ENCODE measurements at places on chromosomes 11 and 22.

- H3K27ac ChIP-seq, result no peak overlapping the region
- H3K4me3 ChIP-seq, result no peak overlapping the region
- no peaks in the 10 kb centered on the region for H3K36me3 ChIP-seq
- no peak for DNase-seq
- H3K4me1 ChIP-seq, result no peaks in the 10 kb centered on the region
These were observed 13.1 kb downstream of the TREH start for GRCh38 chr11:118666371-118666770.

DNA sequence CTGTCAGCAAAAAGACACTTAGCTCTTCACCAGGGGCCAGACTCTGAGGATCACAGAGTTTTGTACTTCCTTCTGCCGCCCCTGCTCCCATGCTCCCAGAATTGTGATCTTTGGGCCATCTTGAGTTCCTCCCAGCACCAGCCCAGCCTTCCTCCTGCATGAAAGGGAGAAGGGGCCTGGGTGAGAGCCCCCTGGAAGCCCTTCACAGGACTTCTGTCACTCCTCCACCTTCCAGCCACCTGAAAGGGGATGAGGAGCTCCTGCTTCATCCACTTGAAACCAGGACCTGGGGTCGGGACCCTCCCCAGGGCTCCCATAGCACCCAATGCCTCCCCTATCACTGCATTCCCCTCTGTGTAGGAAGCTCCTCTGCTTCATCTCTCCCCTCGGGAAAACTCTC, 174.2 kb downstream of the BUD13 start:
- no peaks in the 10 kb centered on the region for H3K4me1 ChIP-seq
- no peak overlapping the region for H3K4me3 ChIP-seq
- no peaks in the 10 kb centered on the region for H3K36me3 ChIP-seq
- DNase-seq, result no peak

DNA sequence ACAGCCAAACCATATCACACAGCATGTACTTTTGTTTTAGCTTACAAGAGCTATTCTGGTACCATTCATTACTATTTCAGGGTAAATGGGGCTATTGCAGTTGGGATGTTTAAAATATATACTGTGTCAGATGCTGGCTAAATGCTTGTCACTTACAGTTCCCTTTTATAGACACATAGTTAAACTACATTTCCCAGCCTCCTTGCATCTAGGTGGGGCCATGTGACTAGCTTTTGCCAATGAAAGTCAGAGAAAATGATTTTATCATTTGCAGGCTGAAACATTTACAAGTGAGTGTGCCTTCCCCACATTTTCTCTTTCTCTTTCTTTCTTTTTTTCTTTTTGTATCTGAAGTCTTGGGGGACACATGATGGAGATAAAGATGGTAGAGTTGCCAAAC, 7.8 kb upstream of the IFTAP start:
- no peak overlapping the region for H3K4me3 ChIP-seq
- H3K4me1 ChIP-seq, result no peaks in the 10 kb centered on the region
- peaks cover 10% of the 10 kb centered on the region for H3K27me3 ChIP-seq
- DNase-seq, result no peak
- H3K36me3 ChIP-seq, result no peaks in the 10 kb centered on the region

GRCh38 chr11:12288212-12288930, 89.0 kb upstream of the PARVA start:
- H3K4me1 ChIP-seq, result peaks cover 43% of the 10 kb centered on the region
- peak overlapping the region; percentile 76 for H3K27ac ChIP-seq
- peak; percentile 55 for DNase-seq
- H3K36me3 ChIP-seq, result no peaks in the 10 kb centered on the region
- H3K27me3 ChIP-seq, result no peaks in the 10 kb centered on the region

DNA sequence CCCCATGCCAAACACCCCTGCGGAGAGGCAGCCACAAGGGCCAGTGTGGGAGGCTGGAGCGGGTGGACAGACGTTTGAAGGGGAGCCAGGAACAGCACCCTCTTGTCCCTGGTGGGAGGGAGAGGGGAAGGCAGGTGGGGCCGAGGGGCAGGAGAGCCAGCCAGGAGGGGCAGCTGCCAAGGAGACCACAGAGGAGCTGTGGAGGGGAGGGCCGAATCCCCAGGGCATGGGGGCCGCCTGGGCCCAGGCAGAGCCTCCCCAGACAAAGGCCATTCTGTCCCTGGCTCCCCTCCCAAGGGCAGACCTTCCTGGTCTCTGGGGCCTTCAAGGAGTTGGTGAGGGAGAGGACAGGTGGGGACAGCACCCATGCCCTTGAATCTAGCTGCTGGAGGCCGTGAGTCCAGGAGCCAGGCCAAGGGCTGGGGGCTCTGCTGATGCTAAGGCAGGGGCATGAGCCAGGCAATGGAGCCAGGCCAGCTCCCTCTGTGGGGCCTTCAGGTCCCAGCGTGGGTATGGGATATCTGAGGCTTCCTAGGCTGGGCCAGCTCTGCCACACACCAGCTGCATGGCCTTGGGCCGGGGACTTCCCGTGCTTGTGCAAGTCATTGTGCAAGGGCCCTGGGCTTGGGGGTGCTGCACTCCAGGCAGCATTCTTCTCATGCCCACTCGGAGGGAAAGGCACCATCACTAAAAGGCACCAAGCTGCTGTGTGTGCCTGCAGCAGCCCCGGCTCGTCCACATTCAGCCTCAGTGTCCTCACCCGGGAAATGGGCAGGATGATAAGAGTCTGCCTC, 11.4 kb downstream of the EMID1 start:
- no peaks in the 10 kb centered on the region for H3K36me3 ChIP-seq
- no peak overlapping the region for H3K4me3 ChIP-seq
- no peaks in the 10 kb centered on the region for H3K27me3 ChIP-seq
- H3K4me1 ChIP-seq, result peaks cover 8% of the 10 kb centered on the region

DNA sequence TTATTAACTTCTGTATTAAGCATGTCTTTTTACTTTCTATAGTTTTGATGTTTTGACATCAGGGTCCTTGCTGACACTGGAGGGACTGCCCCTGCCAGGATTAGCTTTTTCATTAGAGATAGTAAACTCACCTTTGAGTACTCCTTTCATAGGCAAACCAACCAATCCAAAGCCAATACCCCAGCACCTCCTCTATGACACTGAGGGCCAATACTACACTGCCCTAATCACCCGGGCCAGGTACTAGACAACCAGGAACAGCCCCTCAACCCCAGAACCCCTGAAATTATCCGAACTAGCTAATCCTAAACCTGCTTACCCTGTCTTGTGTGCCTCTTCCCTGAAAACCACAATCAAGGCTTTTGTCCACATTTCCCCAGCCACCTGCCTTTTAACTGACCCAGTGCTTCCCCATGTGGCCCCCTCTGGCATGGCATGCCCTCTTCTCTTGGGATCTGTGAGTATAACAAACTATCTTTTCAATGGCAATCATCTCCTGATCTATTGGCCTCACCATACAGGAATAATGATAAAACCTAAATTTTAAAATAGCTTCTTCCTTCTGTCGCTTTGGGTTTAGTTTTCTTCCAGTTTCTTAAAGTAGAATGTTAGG, 31.2 kb downstream of the RAB6A start:
- H3K36me3 ChIP-seq, result no peaks in the 10 kb centered on the region
- no peaks in the 10 kb centered on the region for H3K4me1 ChIP-seq
- no peaks in the 10 kb centered on the region for H3K27me3 ChIP-seq
